B cell (primary cell): ENCODE measurements at places on chromosomes 1 and 21.
A peak's percentile ranks its signal among the peaks of the same experiment; 100 is the strongest.

DNA sequence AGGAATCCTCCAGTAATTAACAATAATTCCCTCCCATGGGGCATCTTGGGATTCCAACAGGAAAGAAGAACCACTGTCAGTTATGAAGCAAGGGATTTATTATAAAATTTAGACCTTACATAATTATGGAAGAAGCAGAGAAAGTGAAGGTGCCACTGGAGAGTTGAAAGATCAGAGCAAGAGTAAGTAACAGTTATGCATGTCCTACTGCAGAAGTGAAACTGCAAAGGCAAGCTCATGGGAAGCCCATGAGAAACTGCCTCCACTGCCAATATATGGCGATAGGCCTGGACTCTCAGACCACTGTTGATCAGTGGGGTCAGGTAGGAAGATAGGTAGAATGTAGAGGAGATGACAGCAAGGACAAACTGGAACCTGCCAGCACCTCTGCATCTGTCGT lies 123.6 kb upstream of the ZNF648 start:
- no peak for DNase-seq

- DNase-seq = no peak
Observed at GRCh38 chr1:208668991-208669390, 424.8 kb upstream of the PLXNA2 start.

GRCh38 chr21:38837806-38838461 lies 32.2 kb downstream of the ETS2 start:
- DNase-seq = no peak

DNA sequence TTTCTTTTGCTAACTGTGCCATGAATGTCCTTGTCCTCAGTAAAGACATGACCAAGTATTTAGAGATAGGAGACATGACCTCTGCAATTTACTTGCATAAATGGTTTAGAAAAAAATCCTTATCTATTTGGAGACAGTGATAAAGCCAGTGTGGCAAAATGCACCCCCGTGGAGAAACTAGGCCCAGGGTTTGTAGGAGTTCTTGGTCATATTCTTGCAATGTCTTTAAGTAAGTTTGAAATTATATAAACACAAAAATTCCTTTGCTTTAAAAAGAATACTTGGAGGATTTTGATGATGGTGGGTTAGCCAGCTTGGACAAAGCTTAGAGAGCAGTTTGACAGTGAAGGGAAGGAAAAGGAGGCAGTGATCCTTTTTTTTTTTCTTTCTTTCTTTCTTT lies 101.9 kb upstream of the SLC45A1 start:
- no peak for DNase-seq

DNA sequence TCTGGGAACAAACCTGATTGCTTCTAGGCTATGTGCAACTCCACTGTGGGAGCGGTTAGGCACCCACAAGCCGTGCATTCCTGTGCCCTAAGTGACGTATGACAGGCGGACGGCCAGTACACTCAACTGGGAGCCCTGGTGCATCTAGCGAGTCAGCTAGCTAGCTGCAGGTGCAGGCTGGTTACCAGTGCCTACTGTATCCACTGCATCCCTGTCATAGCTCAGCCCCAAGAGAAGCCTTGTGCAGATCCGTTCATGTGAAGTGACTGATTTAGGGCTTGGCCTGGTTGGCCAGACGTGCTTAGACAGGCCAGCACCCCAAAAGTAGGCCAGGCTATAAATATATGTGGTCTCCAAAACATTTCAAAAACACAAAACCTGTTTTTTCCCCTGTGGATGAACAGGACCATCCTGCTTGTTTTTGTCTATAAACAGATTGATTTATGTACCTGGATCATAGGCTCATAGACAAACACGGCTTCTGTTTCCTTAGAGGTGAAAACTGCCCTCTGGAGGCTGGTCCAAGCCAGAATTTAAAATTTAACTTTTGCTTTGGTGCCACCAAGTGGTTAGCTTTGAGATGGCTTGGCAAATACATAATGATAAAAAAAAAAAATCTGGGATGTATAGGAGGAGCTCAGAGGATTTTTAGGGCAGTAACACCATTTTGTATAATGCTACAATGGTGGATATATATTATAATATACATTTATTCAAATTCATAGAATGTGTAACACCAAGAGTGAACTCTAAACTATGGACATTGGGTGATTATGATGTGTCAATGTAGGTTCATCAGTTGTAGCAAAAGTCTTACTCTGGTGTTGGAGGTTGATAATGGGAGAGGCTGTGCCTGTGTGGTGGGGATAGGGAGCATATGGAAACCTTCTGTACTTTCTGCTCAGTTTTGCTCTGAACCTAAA lies 68.5 kb downstream of the GIPC2 start:
- peak; percentile 72 for DNase-seq

DNA sequence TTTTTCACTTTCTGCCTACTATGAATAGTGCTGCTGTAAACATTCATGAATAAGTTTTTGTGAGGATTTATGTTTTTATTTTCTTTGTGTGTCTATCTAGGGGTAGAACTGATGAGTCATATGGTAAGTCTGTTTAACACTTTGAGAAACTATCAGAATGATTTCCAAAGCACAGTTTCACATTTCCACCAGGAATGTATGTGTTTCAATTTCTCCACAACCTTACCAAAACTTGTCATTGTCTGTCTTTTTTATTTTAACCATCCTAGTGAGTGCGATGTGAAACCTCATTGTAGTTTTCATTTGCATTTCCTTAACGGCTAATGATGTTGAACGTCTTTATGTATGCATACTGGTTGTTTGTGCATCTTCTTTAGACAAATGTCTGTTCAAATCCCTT lies 23.5 kb downstream of the RNASEL start:
- no peak for DNase-seq

GRCh38 chr1:228863776-228864175 lies 128.5 kb downstream of the RHOU start:
- DNase-seq = no peak

DNA sequence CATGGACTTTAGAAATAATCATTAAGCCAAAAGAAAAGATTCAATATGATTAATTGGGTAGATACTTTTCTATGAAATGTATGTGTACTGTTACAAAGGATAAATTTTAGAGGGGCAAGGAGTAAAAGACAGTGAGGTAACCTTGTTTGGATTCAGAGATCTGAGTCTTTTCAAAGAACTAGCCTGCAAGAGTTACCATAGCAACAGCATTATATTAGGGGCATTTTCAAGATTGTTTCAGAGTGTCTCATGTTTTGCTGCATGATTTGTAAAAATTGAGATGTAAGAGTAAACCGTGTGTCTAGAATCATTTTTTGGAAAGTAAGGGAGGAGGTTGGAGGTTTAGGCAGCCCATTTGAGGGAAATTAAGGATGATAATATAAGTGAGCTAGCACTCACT lies 70.6 kb upstream of the KIAA1614 start:
- no peak for DNase-seq

DNA sequence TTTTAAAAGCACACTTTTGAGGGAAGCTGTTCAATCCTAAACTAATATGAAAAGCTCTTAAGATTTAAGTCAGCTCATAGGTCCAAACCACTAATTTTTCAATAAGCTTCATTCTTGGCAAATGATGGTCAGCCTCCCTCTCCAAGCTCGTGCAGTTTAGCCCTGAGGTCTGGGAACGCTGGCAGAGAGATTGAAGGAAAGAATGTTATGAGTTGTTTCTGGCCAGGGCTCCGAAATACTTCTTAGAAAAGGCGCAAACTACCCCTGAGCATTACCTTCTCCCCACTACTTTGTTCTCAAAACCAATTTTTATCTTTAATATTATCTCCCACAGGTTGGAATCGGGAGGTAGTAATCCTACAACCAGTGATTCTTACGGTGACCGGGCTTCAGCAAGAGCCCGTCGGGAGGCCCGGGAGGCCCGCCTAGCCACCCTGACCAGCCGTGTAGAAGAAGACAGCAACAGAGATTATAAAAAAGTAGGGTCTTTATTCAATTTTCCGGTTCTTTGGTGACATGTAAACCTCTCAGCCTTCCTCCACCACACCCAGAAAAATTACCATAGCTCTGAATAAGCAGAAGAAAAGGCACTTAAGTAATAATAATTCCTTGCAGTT lies 147.7 kb downstream of the SYT2 start:
- DNase-seq = no peak

DNA sequence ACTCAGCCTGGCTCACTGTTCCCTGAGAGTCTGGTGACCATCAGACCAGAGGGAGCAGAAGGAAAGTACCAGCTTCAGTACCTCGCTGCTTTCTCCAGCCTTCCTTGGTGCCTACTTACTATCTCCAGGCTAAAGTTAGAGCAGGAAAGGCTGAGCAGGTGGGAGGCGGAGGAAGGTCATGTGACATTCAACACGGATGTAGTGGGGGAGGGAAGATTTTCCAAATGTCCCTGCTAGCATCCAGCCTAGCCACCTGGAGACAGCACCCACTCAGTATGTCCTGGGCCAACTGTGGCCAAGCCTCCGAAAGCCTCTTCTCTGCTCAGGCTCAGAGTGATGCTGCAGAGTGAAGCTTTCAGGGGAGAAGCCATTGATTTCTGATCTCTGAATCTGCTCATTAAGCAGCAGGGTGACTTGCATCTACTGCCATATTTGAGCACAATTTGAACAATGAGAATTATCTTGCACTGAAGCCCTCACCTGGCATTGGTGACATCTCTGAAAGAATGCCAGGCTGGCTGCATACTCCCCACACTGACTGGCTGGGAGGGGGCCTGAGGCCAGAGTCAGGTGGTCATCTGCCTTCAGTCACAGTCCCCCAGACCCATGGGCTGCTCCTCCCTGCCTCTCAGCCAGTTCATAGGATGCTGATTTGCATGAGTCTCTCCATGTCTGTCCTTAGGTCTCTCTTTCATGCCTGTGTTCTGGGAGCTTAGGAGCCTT lies 86.2 kb downstream of the KCND3 start:
- DNase-seq = no peak

DNA sequence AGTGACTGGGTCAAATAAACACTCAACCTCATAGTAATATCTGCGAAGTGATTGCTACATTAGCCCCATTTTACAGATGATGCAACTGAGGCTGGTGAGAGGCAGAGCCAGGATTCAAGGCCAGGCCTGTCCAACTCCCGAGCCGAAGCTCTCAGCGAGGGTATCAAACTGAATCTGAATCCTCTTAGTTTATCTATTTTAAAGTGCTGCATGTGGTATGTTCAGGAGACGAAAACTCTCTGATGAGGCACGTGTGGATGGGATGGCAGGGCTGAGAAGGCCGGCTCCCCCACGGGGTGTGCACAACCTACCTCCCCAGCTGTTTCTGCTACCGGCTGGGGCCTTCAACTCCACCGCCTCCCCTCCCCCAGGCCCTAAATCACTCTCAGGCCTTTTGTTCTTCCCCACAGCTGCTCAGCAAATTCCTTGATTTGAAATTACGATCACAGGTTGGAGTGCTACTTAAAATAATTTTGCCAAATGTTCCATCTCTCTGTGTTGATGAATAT lies 171.8 kb downstream of the TOMM20 start:
- no peak for DNase-seq

GRCh38 chr1:61092642-61093041 lies 10.3 kb downstream of the NFIA start:
- DNase-seq = no peak

- DNase-seq = no peak
Observed at GRCh38 chr1:67314696-67315095, 7.0 kb downstream of the IL12RB2 start.

- DNase-seq = no peak
Observed at GRCh38 chr1:242828199-242828598, 303.7 kb upstream of the PLD5 start.

DNA sequence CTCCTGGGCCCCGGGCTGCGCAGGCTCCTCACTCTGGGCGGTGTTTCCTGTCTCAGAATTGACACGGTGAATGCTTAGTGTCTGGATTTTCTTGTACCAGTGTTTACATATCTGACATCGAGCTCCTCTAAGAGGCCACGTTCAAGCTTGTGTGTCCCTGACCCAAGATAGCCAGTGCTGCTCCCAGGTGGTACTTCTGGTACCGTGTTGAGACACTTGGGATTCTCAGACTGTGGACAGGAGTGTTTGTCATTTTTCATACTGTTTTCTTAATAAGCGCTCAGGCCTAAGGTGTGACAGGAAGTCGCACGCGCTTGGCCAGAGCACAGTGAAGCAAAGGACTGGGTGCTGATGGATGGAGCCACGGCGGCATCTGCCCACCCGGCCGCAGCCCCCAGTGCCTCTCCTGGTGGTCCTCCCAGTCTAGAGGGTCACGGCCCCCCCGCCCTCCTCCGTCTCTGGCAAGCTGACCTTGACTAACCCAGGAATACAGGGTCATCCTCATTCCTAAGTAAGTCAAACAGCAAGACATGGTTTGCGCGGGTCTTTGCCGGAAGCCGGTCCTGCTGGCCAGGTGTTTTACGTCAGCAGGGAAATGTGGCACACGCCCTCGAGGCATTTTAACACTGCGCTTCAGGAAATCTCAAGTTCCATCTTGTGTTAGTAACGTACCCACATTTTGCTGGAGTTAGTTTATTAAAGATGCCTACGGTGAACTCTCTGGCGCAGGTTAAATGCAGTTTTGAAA lies 8.0 kb downstream of the PEX10 start:
- DNase-seq = no peak

- DNase-seq = peak; percentile 27
Observed at GRCh38 chr1:168146160-168146539, 9.4 kb upstream of the GPR161 start.

GRCh38 chr1:78304761-78305160 lies 186.0 kb upstream of the PTGFR start:
- no peak for DNase-seq

DNA sequence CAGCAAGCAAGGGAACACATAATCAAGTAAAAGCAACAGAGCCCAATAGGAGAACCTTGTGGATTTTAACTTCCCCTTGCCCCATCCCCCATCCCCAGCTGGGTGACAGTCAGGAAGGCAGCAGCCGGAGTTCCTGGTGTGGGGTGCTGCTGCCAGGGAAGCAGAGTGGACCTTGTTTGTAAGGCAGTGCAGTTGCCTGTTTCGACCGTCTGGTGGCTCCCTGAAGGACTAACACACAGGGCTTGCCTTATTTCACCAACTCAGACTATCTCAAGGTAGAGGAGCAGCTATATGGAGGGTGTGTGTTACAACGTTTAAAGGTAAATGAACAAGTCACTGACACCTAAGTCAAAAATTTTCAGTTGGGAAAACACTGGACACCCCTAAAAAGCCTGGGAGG lies 6.6 kb downstream of the KRTAP10-8 start:
- no peak for DNase-seq
